Thoracic aorta endothelial cell (primary cell): ENCODE measurements at places on chromosomes 4 and X. TPM values are rescaled to one million over a fixed set of nuclear protein-coding genes. Genes with fewer than 3 reads are reported as not detected.

MAPK10 gene
- 0.27 and 0.36 TPM in 2 replicates for total RNA-seq

MGARP gene
- total RNA-seq: 4.4 and 45.3 TPM in 2 replicates

TRMT10A gene
- 11.1 and 11.8 TPM in 2 replicates for total RNA-seq

MAGEB2 gene
- total RNA-seq: not detected in 2 replicates

GAGE12F gene
- total RNA-seq: not detected in 2 replicates

XK gene
- total RNA-seq: under 0.01 and 0.07 TPM in 2 replicates

ZCCHC18 gene
- 1.7 and 2.3 TPM in 2 replicates for total RNA-seq

SH3RF1 gene
- 27.1 and 29.4 TPM in 2 replicates for total RNA-seq

FAM47A gene
- not detected in 2 replicates for total RNA-seq

CXCL1 gene
- 64.6 and 78.5 TPM in 2 replicates for total RNA-seq

PLAC1 gene
- 1.6 TPM in 1 of 2 replicates, not detected in the other for total RNA-seq

MAGEA2 gene
- not detected in 2 replicates for total RNA-seq

IL15 gene
- total RNA-seq: 1.9 and 2.7 TPM in 2 replicates

PNMA6A gene
- 0.40 and 0.93 TPM in 2 replicates for total RNA-seq

PLP1 gene
- not detected in 2 replicates for total RNA-seq

UGT2B10 gene
- total RNA-seq: not detected in 2 replicates

PIR gene
- 141 and 163 TPM in 2 replicates for total RNA-seq

MMRN1 gene
- 891 and 1,074 TPM in 2 replicates for total RNA-seq

PNMA6F gene
- total RNA-seq: not detected in 2 replicates

SMIM10 gene
- 1.5 and 2.0 TPM in 2 replicates for total RNA-seq

GRIA2 gene
- 0.27 TPM in 1 of 2 replicates, not detected in the other for total RNA-seq

NSUN7 gene
- under 0.01 TPM in 1 of 2 replicates, not detected in the other for total RNA-seq

ANOS1 gene
- total RNA-seq: 1.7 and 2.3 TPM in 2 replicates

STPG2 gene
- total RNA-seq: 0.13 TPM in 1 of 2 replicates, not detected in the other

YY2 gene
- total RNA-seq: 2.3 and 3.2 TPM in 2 replicates

SATL1 gene
- total RNA-seq: not detected in 2 replicates

CNGA1 gene
- total RNA-seq: 0.14 TPM in 1 of 2 replicates, not detected in the other

SLC26A1 gene
- total RNA-seq: 0.13 TPM in 1 of 2 replicates, not detected in the other

CTAG2 gene
- not detected in 2 replicates for total RNA-seq

ARHGAP24 gene
- total RNA-seq: 192 and 230 TPM in 2 replicates

PABPC1L2A gene
- total RNA-seq: not detected in 2 replicates

VCX gene
- not detected in 2 replicates for total RNA-seq

PFKFB1 gene
- 0.07 TPM in 1 of 2 replicates, not detected in the other for total RNA-seq
